ENCODE measurements at places on chromosomes 1 and 21.

GRCh38 chr1:33280091-33280661 is 23.9 kb downstream of the ZNF362 start:
- no peak for DNase-seq

DNA sequence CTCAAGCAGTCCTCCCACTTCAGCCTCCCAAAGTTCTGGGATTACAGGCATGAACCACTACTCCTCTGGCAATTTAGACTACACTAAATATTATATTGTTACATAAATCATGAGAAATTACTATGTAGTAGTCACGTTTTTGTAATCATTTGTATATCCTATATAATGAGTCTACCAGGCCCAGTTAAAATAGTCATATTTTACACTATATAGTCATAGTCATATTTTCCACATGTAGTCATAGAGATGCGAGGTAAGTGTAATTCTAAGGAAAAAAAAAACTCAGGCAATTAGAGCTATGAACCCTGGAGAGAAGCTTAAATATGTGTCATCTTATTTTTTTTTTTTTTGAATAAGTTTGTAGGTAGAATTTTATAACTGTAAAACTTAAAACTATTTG is 90.0 kb downstream of the FNBP1L start:
- DNase-seq: no peak

- DNase-seq: no peak
These were observed 130.4 kb downstream of the KCNN3 start for GRCh38 chr1:154739654-154740053.

GRCh38 chr1:62213075-62213914 is 18.6 kb downstream of the L1TD1 start:
- DNase-seq: no peak

DNA sequence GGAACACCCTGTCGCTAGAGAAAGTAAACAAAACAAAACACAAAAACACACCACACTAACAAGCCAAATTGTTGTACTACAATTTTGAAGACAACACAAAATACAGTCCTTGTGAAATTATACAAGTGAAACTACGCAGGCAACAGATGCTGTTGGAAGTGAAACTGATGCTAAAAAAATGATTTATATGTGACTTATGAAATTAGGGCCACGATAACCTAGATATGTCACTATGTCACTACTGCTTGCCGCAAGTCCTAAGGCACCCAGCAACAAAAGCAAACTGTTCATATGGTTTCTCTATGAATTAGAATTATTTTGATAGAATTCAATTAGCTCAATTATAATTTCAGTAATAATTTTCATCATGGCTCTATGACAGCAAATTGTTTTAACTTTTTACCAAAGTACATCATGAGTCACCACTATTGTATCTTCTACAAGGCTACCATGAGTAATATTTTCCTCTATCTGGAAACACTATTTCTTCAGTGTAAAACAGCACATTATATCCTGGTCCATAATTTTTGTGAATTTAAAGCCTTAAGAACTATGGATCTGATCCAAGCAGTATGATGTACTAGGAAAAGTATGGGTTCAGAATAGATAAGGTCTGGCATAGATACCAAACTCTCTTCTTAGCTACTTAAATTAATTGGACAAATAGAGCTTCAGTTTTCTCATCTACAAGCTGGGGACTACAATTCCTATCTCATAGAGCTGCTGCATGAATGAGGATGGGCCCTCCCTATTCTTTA is 216.3 kb downstream of the COL11A1 start:
- no peak for DNase-seq

- no peak for DNase-seq
These were observed 39.5 kb upstream of the ST6GALNAC3 start for GRCh38 chr1:76035053-76035452.

DNA sequence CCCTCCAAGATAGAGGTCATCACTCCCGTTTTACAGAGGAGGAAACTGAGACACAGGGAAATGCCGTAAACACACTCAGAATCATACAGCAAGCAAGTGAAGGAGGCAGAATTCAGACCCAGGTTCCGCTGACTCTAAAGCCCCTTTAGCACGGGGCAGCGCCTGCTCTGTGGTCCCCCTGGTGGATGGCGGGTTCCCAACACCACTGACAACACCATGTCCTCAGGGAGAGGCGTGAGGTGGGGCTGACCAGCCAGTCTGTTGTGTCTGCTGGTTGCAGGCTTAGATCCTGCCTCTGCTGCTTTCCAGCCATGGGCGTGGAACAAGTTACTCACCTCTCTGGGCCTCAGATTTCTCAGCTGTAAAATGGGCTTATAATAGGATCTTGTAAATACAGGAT is 617.3 kb downstream of the MATN1 start:
- DNase-seq: no peak

DNA sequence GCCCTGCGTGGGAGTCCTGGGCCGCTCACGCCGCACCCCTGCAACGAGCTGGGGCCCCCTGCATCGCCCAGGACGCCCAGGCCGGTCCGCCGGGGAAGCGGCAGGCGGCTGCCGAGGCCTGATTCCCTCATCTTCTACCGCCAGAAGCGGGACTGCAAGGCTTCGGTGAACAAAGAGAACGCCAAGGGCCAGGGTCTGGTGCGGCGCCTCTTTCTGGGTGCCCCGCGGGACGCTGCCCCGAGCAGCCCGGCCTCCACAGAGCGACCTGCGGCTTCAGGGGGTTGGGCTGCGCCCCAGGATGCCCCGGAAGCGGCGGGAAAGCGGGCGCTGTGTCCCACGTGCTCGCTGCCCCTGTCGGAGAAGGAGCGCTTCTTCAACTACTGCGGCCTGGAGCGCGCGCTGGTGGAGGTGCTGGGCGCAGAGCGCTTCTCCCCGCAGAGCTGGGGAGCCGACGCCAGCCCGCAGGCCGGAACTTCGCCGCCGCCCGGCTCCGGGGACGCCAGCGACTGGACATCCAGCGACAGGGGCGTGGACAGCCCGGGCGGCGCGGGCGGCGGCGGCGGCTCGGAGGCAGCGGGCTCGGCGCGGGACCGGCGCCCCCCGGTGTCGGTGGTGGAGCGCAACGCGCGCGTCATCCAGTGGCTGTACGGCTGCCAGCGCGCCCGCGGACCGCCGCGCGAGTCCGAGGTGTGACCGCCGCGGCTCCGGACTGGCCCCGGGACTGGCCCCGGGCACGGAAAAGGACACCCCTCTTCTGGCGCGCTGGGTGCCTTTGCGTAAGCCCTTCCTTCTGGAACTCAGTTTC is 2.7 kb downstream of the FAM110D start:
- peak; percentile 45 for DNase-seq

GRCh38 chr1:164961715-164962114 is 394.8 kb downstream of the LMX1A start:
- DNase-seq: no peak

DNA sequence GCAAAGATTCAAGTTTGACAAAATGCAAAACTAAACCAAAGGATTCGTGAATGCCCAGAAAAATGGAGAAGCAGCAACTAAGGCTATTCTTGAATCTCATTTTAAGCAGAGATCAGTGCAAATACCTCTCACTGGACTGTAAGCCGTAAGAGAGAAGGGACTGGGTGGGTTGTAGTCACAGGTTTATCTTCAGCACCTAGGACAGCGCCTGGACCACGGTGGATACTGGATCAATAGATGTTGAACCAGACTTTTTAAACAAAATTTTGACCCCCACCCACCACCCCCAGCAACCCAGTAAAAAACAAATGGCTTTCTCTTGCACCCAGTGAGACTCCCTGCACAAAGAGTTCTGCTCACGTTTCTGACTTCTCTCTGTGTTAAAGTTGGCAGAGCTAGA is 347.1 kb downstream of the AJAP1 start:
- DNase-seq: no peak

- no peak for DNase-seq
These were observed 275.2 kb downstream of the COL11A1 start for GRCh38 chr1:102833151-102833550.

Measured in right lung (tissue), 10 donors.